ENCODE measurements at places on chromosomes 11 and 22. TPM values are rescaled to one million over a fixed set of nuclear protein-coding genes. Genes with fewer than 3 reads are reported as not detected.

USP47 gene
- total RNA-seq = 154 TPM

AGBL2 gene
- total RNA-seq = 0.78 TPM

SLC22A12 gene
- total RNA-seq = not detected

CHADL gene
- total RNA-seq = 2.8 TPM

SNX32 gene
- total RNA-seq = 7.3 TPM

SPA17 gene
- 5.1 TPM for total RNA-seq

SH3BP1 gene
- total RNA-seq = 1.9 TPM

PATE2 gene
- total RNA-seq = 1.6 TPM

SERPING1 gene
- 9.0 TPM for total RNA-seq

CCDC34 gene
- 5.9 TPM for total RNA-seq

PTGDR2 gene
- 1.6 TPM for total RNA-seq

CHID1 gene
- 20.9 TPM for total RNA-seq

OSM gene
- 0.31 TPM for total RNA-seq

BIK gene
- total RNA-seq = not detected

PAK1 gene
- total RNA-seq = 69.3 TPM

MFRP gene
- total RNA-seq = not detected

CECR2 gene
- total RNA-seq = 4.4 TPM

LAYN gene
- 4.4 TPM for total RNA-seq

CDC42BPG gene
- total RNA-seq = 0.16 TPM

OR2AG2 gene
- total RNA-seq = 0.47 TPM

MS4A4E gene
- total RNA-seq = not detected

OR4P4 gene
- total RNA-seq = not detected

TSPAN32 gene
- total RNA-seq = not detected

KIRREL3 gene
- total RNA-seq = 29.3 TPM

HBG1 gene
- 28.5 TPM for total RNA-seq

CHRNA10 gene
- not detected for total RNA-seq

EXT2 gene
- total RNA-seq = 79.2 TPM

SPI1 gene
- 0.78 TPM for total RNA-seq

KDELR3 gene
- 0.94 TPM for total RNA-seq

APOL6 gene
- 2.2 TPM for total RNA-seq

DDI1 gene
- not detected for total RNA-seq

KCNK7 gene
- 0.31 TPM for total RNA-seq

WBP2NL gene
- 4.5 TPM for total RNA-seq
